Fibroblast of lung (primary cell): ENCODE measurements at places on chromosomes 4 and X.

- peak; percentile 24 for DNase-seq
Measured at GRCh38 chr4:181908168-181908567, 335.0 kb upstream of the TENM3 start.

DNA sequence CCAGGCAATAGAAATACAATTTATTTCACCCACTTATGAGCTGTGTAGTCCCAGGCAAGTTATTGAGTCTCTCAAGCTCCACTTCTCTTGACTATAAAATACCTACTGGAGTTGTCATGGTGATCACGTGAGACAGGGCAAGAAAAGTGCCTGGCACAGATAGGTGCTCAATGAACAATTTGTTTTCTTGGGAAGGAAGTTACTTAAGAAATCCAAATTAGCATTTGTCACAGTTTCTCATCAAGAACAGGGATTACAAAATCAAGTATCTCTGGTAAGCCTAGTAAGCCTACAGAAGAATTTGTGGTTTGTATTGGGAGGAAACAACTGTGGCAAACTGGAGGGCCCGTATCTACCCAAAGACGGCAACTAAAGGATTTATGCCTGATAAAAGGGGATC lies 37.5 kb upstream of the RASGEF1B start:
- no peak for DNase-seq

DNA sequence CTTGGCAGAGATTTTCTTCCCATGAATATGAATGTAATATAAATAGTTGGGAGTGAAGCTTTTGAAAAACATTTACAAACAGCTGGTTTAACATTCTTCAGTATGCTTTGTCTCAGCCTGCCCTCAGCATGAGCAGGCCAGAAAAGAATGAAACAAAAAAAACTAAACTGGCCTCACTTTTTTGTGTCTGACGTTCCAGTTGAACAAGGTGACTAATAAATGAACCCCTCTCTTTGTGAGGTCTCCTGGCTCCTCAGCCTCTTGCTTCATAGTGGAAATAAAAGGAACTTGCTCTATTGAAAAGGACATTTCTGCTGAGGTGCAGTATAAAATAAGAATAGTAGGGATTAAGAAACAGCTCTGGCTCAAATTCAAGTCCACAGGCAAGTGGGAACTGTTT lies 9.4 kb downstream of the CHST7 start:
- peak; percentile 93 for DNase-seq

GRCh38 chr4:19927381-19927780 lies 324.3 kb upstream of the SLIT2 start:
- peak; percentile 64 for DNase-seq

- no peak for DNase-seq
Measured at GRCh38 chrX:102546828-102547493, 30.4 kb upstream of the TMSB15A start.

GRCh38 chrX:31353095-31353494 lies 281.3 kb upstream of the FTHL17 start:
- peak; percentile 76 for DNase-seq

GRCh38 chr4:52990706-52991105 lies 128.6 kb downstream of the RASL11B start:
- DNase-seq, result no peak

DNA sequence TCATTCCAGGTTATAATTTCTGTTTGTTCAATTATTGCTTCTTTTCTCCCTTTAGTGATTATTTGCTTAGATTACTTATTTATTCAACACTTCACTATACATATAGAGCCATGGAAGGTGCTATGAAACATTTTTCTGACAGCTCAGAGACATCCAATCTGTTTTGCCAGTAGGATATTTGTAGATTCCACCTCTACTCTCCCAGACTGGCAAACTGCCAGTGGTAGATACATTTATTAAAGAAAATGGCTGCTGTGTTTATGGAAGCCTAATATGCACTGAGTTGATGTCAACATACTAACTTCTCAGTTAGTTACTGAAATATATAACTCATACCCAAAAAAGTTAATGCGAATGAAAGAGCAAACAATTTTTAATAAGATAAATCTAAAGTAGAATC lies 348.6 kb downstream of the TRAM1L1 start:
- no peak for DNase-seq

DNA sequence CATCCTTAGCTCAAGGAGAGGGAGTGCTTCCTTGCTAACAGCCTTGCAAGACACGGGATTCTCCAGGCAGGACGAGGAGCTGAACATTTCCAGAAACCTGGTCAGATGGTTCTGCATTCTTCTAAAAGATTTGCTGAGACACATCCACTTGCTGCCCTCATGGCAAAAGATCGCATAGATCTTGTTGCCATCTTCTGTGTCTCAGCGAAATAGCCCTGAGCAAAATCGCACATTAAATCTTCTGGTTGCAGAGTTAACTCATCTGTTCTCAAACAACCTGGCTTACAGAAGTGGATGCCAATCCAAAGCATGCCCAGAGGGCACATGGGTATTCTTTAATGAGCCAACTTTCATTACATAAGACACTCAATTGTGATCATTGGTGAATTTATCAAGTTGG lies 167.5 kb downstream of the PRKX start:
- no peak for DNase-seq

GRCh38 chrX:133726211-133726630 lies 259.2 kb downstream of the GPC3 start:
- peak; percentile 68 for DNase-seq

DNA sequence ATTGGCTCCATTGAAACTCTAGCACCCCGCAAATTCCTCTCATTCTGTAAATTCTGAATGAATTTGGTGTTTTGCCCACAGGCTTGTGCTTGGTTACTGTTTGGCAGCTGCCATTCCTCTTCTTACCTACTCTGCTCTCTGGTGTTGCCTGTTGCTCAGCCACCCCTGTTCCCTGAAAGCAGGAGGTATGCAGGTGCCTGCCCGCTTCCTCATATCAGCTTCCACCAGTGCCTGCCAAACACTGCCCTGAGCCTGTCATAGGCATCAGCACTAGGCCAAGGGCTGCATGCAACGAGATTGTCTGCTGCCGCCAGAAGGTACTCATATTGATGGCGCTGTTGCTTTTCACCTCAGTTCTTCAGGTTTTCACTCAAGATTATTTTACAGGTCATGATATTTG lies 978.1 kb downstream of the C4orf33 start:
- DNase-seq, result no peak

GRCh38 chr4:30182786-30183185 lies 537.4 kb upstream of the PCDH7 start:
- DNase-seq, result no peak

DNA sequence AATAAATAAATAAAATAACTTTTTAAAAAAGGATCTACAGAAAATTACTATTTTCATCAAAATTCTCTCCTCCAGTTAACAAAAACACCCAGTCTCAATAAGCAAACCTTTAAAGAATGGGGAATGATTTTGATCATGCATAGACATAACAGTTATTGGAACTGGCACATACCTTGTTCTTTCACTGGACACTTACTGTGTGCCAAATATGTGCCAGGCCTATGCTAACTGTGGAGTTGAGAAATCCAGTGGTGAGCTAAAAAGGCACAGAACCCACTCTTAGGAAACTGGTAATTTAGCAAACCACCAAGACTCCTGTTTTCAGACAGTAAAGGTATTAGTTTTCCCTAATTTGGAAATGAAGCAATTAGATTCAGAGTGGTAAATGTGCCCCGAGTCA lies 39.1 kb downstream of the CLOCK start:
- DNase-seq, result no peak

GRCh38 chrX:107667426-107667825 lies 39.1 kb downstream of the PRPS1 start:
- DNase-seq, result no peak

- peak; percentile 27 for DNase-seq
Measured at GRCh38 chr4:44162538-44163270, 285.9 kb downstream of the KCTD8 start.

DNA sequence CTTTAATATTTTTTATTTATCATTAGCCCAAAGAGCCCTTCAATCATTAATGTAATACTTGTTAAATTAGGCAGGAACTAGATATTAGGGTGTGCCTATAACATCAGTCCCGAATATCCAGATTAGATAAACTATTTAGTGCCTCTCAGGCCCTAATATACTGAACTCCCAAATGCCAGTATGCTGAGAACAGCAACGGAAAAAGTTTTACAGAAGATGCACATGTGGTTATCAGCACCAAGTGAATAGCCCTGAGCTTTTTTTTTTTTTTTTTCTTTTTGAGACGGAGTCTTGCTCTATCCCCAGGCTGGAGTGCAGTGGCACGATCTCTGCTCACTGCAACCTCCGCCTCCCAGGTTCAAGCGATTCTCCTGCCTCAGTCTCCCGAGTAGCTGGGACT lies 13.0 kb upstream of the ELF2 start:
- DNase-seq, result no peak
